ENCODE measurements at places on chromosomes 11 and 22.

DNA sequence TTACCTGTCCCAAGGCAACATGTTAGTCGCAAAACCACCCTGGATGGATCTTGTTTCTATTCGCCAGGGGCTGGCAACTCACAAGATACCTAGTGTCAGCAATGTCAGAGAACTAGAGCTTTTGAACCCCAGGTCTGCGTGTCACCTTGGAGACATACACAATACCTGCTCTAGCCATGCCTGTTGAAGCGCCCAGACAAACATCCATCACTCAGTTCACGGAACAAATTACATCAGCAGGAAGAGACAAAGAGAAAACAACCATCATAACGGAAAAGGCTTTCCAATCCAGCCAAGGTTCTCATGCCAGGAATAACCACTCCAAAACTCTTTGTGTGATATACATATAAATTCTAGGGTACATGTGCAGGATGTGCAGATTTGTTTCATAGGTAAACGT lies 2.2 kb downstream of the CD59 start:
- DNase-seq, result no peak

GRCh38 chr11:79173615-79174014 lies 267.2 kb downstream of the TENM4 start:
- no peak for DNase-seq

GRCh38 chr11:61392981-61393595 lies 701 bp downstream of the TMEM216 start:
- no peak for DNase-seq

- no peak for DNase-seq
Measured at GRCh38 chr11:68928136-68928880, 24.6 kb downstream of the IGHMBP2 start.

DNA sequence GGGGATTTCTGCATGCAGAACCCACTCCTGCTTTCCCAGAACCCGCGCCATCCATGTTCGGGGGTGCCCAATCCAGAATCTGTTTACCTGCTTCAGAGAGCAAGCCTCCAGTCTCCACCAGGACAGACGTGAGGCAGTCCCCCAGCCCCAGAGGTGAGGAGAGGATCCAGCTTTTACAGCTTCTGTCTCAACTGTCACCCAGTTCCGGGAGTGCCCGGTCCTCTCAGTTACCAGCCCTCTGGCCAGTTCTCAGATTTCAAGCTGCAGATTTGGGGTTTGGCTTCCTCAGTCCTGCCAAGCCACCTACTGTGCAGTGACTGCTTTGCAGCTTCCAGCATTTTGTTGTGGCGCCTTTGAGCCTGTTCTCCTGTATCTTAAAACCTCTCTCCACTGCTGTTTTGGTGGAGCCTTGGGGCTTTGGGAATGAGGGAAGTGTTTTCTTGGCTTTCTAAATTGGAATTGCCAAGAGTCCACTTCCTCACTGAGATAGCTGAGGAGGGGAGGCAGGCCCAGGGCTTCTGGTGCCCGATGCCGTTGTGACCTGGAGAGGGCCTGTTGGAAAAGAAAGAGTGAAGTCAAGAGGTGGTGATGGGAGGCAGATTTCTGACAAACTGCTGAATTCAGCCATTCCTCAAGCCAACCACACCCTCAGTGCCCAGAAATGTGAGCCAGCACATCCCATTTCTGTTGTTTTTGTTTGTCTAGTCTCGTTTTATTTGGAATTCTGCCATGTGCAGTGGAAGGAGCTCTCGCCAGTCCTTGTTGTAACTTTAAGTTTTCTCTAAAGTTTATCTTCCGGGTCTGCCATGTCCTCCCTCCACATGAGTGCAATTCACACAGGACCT lies 513.4 kb downstream of the TBC1D22A start:
- no peak for DNase-seq

DNA sequence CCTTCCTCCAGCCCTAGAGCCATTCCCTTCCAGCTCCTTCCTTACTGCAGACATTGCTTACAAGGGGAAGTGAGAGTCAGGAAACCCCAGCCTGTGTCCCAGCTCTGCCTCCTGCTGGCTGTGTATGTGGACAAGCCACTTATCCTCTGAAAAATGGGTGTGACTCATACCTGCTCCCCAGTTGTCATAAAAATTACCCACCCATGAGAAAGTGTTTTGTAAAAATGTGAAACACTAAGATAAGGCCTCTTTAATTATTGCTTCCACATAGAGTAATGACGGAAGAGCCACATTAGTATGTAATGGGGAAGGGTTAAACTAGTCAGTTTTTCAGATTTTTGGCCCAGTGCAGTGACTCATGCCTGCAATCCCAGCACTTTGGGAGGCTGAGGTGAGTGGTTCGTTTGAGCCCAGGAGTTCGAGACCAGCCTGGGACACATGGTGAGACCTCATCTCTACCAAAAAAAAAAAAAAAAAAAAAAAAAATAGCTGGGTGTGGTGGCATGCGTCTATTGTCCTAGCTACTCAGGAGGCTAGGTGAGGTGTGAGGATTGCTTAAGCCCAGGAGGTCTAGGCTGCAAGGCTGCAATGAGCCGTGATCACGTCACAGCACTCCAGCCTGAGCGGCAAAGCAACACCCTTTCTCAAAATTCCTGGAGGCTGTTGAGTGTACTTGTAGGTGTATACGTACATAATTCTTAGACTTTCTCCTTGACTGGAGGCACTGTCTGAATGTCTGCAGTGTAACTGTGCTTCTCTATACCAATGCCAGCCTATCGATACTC lies 84.9 kb downstream of the CTTN start:
- DNase-seq, result no peak

GRCh38 chr11:103881584-103881983 lies 154.9 kb upstream of the DDI1 start:
- no peak for DNase-seq

GRCh38 chr22:38230108-38230825 lies 28.5 kb downstream of the MAFF start:
- no peak for DNase-seq

GRCh38 chr11:23539556-23539955 lies 679.3 kb upstream of the CCDC179 start:
- DNase-seq, result no peak

- no peak for DNase-seq
Measured at GRCh38 chr11:25900814-25901213, 431.1 kb upstream of the ANO3 start.

GRCh38 chr22:46162771-46163556 lies 12.6 kb downstream of the PPARA start:
- DNase-seq, result no peak

- DNase-seq, result no peak
Measured at GRCh38 chr22:17633217-17633997, 4.9 kb upstream of the ATP6V1E1 start.

- no peak for DNase-seq
Measured at GRCh38 chr11:48006301-48006992, 26.1 kb downstream of the PTPRJ start.

DNA sequence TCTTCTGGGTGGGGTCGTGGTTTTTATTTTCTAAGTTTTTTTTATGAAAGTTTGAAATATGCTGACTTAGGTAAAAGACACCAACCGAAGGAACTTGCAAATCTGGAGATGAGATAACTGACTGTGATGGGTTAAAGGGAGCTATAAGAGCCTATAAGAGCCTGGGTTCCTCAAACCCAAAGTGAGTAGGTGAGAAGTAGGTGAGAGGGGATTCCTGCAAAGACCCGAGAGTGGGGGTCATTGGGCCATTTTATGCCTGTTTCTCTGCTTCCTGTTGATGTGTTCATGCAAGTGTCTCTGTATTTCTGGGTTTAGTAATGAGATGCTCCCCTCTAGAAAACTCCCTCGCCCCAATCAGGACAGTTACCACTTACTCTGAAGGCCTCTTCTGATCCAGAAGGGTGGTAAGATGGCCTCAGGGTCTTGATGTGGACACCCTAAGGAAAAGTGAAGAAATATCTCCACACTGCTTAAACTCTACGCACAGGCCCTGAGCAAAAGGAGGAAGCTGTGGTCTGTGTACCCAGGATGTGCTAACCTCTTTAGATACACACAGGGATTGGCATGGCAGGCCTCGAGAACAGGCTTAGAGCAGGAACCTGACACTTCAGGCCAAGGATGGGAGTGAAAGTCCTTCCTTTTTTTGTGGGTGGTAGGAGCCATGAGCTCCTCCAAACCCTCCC lies 1.8 kb downstream of the FLI1 start:
- no peak for DNase-seq

GRCh38 chr11:130622141-130622542 lies 173.7 kb downstream of the ADAMTS15 start:
- DNase-seq, result no peak
